ENCODE measurements at places on chromosomes 3 and 15. TPM values are rescaled to one million over a fixed set of nuclear protein-coding genes. Genes with fewer than 3 reads are reported as not detected.

GRCh38 chr15:63004211-63004610 is 38.3 kb upstream of the TPM1 start:
- no peaks in the 10 kb centered on the region for H3K27me3 ChIP-seq
- H3K4me3 ChIP-seq: no peak overlapping the region
- no peaks in the 10 kb centered on the region for H3K4me1 ChIP-seq
- H3K36me3 ChIP-seq: no peaks in the 10 kb centered on the region

DNA sequence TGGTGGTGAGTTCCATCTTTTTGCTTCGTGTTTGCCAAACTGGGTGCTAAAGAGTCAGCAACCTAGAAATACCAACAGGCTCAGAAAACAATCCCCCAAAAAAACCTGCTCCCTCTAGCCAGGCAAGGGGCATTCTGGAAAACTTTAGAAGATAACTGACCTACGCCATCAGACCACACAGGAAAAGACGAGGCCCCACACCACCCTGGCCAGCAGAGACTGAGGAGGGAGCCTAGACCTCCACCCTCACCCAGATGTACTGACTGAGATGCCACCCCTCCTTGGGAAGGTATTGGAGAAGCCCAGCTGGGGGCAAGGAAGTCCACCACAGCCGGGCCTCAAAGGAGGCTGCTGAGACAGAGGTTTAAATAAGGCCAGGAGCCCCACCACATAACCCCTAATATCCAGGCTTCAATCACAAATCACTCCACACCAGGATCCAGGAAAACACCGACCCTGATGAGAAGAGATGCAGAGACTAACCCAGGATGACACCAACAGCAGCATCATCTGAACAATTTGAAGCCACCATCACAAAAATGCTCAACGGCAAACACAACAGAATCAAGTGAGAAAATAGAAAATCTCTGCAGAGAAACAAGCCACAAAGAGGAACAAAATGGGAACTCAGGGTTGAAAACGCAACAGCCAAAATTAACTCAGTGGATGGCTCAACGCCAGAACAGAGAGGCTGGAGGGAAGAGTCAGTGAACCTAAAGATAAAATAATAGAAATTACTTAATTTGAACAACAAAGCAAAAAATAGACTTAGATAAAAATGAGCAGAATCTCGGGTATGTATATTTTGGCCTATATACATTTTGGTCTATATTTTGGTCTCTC is 61.0 kb downstream of the TPRA1 start:
- H3K27ac ChIP-seq: no peak overlapping the region
- H3K4me1 ChIP-seq: no peaks in the 10 kb centered on the region
- no peaks in the 10 kb centered on the region for H3K27me3 ChIP-seq
- no peaks in the 10 kb centered on the region for H3K36me3 ChIP-seq

DNA sequence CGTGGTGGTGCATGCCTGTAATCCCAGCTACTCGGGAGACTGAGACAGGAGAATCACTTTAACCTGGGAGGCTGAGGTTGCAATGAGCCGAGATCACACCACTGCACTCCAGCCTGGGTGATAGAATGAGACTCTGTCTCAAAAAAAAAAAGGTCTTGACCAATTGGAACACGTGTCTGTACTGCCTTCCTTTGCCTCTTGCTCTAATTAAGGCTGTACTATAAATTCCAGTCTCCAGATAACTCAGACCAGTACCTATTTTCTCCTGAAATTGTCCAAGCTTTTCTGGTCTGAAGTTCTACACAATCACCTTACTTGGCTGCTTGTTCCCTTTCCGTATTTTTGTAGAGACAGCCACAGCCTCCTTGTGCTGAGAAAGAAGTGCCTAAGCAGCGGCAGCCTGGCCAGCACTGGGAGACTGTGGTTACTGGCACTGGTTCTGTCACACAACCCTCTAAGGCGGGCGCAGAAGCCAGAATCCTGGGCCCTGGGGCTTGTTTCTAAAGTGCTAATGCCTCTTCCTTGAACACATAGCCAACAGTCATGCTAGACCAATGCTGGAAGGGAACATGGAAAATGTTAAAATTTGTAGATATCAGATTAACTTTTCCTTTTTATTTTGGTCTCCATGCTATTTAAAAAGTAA is 6.2 kb upstream of the CEP70 start:
- H3K27me3 ChIP-seq: no peaks in the 10 kb centered on the region
- H3K4me3 ChIP-seq: no peak overlapping the region
- no peak overlapping the region for H3K27ac ChIP-seq
- H3K4me1 ChIP-seq: no peaks in the 10 kb centered on the region
- DNase-seq: no peak

GOLGA8J gene
- total RNA-seq: not detected
